ENCODE measurements at places on chromosomes 7 and 10.

GRCh38 chr7:138958391-138958956, 22.7 kb downstream of the KIAA1549 start:
- no peak for DNase-seq

DNA sequence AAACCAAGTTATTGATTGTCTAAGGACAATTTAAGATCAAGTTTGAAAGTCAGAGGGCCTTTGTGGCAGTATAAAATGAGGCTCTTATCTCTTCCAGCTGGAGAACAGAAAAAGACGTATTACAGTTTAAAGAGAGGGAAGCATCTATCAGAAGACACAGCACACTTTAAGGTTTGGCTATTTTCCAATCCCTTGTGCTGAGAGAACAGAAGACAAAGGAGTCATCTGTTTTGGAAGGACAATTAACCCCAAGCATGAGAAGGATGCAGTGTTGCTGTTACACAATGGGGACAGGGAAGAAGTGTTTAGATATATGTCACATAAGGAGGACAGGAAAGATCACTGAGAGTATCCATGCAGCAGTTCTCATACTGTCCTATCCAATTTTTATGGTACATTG, 1224.2 kb upstream of the SORCS1 start:
- DNase-seq, result no peak

GRCh38 chr10:28722065-28722803, 44.9 kb downstream of the BAMBI start:
- peak; percentile 91 for DNase-seq

DNA sequence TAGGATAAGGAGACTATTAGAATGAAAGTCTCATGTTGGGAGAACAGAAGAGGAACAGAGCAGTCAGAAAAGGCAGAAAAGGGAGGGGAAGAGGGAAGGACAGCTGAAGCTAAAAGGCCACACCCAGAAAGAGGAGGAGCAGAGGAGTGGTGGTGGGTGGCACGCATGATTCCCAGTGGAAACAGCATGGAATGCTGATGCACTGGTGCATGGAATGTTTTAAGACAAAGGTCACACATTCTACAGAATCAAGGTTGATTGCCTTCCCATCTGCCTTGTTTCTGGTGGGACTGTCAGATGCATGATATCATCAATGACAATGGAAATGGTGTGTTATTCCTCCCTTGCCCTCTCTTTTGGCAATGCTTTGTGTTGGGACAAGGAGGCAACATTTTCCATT, 285.4 kb upstream of the MKI67 start:
- no peak for DNase-seq

DNA sequence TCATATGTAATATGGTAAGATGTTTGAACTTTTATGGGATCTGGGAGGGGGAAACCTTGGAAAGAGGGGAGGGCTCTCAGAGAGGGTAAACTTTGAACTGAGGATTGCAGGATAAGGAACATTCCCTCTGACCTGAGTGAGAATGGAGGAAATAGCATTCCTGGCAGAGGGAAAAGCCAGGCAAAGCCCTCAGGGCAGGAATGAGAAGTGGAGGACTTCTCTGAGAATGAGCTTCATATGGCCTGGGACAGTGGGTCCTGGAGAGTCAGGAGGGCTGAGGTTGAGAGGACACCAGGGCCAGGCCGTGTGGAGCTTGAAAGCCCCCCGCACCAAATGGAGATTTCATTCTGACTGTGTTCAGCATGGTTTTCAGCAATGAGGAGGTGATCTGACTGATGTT, 34.2 kb downstream of the NPVF start:
- no peak for DNase-seq

- DNase-seq, result no peak
These were observed 13.1 kb downstream of the VOPP1 start for GRCh38 chr7:55558962-55559920.

DNA sequence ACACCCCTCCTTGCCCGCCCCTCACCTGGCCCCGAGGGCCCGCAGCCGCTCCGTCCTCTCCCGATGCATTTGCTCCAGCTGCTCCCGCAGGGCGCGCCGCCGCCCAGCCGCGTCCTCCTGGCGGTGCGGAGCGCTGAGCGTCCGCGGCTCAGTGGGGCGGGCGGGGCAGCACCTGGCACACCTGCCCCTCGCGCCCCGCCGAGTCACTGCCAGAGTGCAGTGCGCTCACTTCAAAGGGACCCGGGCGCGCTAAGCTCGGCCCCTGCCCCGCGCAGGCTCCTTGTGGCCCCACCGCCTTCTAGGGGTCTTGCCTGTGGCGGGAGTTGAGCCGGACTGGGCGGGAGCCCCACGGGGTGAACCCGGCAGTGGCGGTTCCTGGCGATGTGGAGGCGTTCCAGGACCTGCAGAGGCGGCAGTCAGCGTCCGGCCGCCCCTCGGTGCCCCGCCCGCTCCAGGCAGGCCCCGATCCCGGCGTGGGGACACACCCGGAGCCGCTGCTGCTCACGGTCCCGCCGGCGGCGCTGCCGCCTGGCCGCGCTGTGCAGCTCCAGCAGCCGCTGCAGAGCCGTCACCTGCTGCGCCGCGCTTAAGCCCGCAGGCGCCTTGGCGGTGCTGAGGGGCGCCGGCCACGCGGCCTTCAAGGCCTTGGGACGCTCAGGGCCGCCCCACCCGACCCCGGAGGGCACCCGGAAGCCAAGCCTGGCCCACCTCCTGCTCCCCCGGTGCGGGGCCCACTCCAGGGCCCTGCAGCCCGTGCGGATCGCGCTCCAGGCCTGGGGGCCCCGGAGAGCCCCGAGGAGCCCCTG, 6.7 kb downstream of the ATP6V1F start:
- DNase-seq, result peak; percentile 47

- DNase-seq, result no peak
These were observed 64.2 kb upstream of the MEOX2 start for GRCh38 chr7:15750727-15751126.
